ENCODE measurements at places on chromosomes 1 and 21. TPM values are rescaled to one million over a fixed set of nuclear protein-coding genes. Genes with fewer than 3 reads are reported as not detected.

Gene ZBED6
- total RNA-seq: 4.9 TPM

Gene ZNF644
- total RNA-seq: 38.8 TPM

DNA sequence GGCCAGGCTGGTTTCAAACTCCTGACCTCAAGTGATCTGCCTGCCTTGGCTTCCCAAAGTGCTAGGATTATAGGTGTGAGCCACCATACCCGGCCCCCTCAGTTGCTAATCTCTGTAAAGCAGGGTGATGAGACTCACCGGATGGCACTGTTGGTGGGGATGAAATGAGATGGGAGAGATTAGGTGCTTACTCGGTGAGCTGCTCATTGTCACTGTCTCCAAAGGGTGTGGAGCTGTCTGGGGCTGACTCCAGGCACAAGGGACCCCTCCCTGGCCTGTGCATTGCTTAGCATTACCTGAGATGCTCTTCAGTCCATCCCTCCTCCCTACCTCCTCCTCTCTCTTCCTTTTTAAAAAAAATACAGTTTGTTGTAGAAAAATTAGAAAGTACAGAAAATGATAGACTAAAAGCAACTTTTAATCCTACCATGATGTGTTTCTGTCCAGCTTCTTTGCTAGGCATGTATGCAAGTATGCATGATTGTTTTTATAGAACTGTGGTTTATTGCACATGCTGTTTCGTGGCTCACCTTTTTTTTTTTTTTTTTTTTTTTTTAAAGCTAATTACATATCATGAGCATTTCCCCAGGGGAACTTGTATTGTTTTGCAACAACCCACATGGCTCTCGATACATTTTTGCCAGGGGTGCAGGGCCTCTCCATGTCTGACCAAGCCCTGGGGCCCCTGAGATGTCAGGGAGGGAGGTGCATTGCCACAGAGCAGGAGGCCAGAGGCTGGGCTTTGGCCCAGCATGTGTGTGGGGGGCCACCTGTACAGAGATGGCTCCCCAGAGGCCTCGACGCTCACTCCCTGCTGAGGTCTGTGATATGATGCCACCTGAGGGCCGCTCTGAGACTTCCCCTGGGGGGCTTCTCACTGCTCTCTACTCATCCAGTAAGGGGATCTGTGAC is 55.4 kb downstream of the ARHGEF10L start:
- H3K27me3 ChIP-seq: no peaks in the 10 kb centered on the region
- H3K4me1 ChIP-seq: peaks cover 92% of the 10 kb centered on the region
- H3K36me3 ChIP-seq: peaks cover 33% of the 10 kb centered on the region
- no peak overlapping the region for H3K27ac ChIP-seq
- no peak overlapping the region for H3K4me3 ChIP-seq
- DNase-seq: no peak

DNA sequence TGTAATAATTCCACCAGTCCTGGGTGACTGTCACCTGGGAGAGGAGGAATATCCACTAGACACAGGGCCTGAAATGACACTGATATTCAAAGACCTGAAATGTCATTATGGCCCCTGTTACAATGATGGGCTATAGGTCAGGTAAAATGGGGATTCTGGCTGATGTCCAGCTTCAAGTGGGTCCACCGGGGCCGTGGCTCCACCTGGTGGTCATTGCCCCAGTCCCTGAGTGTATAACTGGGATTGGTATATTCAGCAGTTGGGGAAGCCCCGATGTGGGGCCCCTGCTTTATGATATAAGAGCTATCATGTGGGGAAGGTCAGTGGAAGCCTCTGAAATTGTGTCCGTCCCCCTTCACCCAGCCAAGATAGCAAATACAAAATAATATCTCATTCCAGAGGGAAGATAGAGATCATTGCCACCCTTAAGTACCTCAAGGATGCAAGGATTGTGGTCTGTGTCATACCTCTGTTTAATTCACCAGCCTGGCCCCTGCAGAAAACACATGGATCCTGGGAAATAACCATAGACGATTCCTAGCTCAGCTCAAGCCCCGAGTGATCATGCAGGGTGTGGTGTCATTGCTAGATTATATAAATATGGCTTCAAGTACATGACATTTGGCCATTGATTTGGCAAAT is 19.4 kb downstream of the PLEKHO1 start:
- DNase-seq: peak; percentile 73
- no peak overlapping the region for H3K4me3 ChIP-seq
- no peaks in the 10 kb centered on the region for H3K27me3 ChIP-seq
- no peak overlapping the region for H3K27ac ChIP-seq

DNA sequence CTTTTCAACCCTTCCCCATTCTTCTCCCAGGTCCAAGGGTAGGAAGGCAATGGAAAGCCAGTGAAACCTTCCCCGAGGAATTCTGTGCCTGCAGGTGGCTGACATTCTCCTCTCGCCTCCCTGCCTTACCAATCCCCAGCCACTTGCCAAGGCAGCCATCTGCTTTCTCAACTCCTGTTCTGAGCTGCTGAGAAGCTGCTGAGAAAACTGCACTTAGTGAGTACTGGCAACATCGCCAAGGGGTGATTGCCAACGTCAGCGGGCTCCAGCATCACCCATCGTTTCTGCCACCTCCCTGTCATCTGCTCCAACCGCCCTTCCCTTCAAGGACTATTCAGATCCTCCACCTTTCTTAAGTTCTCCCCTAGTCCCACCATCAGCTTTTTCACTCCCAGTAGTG is 106.0 kb downstream of the PTPRU start:
- no peaks in the 10 kb centered on the region for H3K27me3 ChIP-seq
- no peak for DNase-seq
- no peaks in the 10 kb centered on the region for H3K36me3 ChIP-seq
- H3K4me1 ChIP-seq: no peaks in the 10 kb centered on the region
- no peak overlapping the region for H3K4me3 ChIP-seq

Gene PSEN2
- total RNA-seq: 6.9 TPM

GRCh38 chr1:46081206-46081605 is 51.2 kb downstream of the PIK3R3 start:
- H3K4me1 ChIP-seq: no peaks in the 10 kb centered on the region
- no peak for DNase-seq
- no peaks in the 10 kb centered on the region for H3K27me3 ChIP-seq
- no peaks in the 10 kb centered on the region for H3K36me3 ChIP-seq
- no peak overlapping the region for H3K4me3 ChIP-seq

DNA sequence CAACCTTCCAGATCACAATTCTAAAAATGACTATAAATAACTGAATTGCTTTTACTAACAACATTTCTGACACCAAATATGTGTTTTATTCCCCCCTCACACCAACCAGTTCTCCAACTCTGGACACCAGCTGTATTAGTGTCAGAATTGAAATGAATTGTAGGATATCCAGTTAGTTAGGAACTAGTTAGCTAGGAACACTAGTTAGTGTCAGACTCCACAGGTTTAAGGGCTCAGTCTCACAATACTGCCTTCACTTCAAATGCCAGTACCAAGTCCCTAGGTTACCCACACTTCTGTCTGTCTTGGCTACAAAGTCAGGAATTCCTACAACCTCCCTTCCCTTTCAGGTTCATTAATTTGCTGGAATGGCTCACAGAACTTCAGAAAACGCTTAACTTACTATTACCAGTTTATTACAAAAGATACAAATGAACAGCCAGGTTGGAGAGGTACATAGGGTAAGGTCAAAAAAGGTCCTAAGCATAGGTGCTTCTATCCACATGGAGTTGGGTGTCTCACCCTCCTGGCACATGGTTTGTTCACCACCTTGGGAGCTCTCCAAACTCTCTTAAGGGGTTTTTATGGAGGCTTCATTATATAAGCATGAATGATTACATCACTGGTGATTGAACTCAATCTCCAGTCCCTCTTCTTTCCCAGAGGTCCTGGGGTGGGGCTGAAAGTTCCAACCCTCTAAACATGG is 4.2 kb downstream of the STXBP3 start:
- DNase-seq: no peak
- H3K27me3 ChIP-seq: no peaks in the 10 kb centered on the region
- no peak overlapping the region for H3K27ac ChIP-seq
- H3K4me3 ChIP-seq: no peak overlapping the region
- H3K4me1 ChIP-seq: peaks cover 3% of the 10 kb centered on the region

- no peak overlapping the region for H3K27ac ChIP-seq
- no peaks in the 10 kb centered on the region for H3K36me3 ChIP-seq
- no peak overlapping the region for H3K4me3 ChIP-seq
- H3K27me3 ChIP-seq: no peaks in the 10 kb centered on the region
These were observed 219.4 kb downstream of the LRRC40 start for GRCh38 chr1:69985901-69986439.

DNA sequence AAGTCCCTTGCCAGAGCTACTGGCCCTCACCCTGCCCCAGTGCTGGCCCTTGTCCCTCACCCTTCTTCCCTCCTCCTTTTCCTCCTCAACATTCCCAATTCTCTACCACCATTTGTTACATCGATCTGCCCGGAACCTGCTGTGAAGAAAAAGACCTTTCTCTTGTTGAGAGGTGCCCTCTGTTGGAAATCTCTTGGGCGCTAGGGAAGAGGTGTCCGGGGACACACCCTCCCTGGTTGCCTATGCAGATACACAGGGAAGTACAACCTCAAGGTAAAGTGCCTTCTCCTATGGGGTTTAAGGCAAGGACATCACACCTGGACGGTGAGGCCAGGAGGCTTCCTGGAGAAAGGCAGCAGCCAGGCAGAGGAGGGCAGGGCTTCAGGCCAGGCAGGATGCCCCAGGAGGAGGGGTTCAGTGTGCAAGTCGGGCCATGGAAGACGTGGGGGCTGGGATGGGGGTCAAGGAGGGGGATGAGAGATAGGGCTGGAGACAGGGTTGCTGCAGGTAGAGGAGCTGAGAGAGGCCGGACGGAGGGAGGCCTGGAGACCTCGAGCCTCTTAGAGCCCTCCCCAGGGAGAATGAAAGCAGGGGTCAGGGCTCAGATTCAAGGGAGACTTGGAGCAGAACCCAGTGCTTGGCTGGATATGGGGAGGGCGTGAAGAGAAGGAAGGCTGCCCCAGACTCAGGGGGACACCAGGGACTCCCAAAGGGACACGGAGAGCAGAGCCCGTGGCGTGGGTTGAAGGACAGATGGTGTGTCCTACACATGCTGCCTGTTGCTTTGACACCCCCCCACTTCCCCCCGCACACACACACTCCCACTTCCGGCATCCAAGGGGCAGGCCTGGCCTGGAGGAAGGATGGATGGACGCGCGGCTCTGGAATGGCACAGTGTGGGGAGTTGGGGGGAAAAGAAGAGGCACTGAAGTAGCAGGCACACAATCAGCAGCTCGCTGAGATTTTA is 44.5 kb downstream of the RIPK4 start:
- no peak for DNase-seq
- no peaks in the 10 kb centered on the region for H3K36me3 ChIP-seq
- no peaks in the 10 kb centered on the region for H3K4me1 ChIP-seq
- H3K4me3 ChIP-seq: no peak overlapping the region
- no peak overlapping the region for H3K27ac ChIP-seq
- no peaks in the 10 kb centered on the region for H3K27me3 ChIP-seq

Gene SHISA4
- total RNA-seq: 1.3 TPM

- no peaks in the 10 kb centered on the region for H3K27me3 ChIP-seq
- DNase-seq: no peak
- H3K27ac ChIP-seq: no peak overlapping the region
These were observed 2.1 kb downstream of the OTUD3 start for GRCh38 chr1:19884312-19884711.

DNA sequence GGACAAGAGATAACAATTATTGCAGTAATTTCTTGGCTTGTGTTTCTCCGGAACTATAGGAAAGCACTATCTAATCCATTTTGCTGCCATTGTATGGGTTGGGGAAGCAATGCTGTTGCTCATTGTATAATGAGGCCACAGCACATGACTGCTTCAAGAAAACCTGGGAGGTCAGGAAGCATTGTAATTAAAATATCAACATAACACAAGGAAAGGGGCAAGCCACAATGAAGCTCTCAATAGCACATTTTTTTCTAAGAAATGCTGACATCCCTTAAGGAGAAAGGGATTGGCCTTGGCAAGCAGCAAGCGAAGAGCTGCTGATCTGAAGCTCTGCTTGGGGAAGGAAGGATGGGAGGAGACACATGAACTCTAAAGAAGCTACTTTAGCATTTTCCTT is 44.0 kb downstream of the PLPP3 start:
- no peak overlapping the region for H3K4me3 ChIP-seq
- H3K27ac ChIP-seq: no peak overlapping the region
- H3K27me3 ChIP-seq: no peaks in the 10 kb centered on the region
- H3K36me3 ChIP-seq: no peaks in the 10 kb centered on the region
- peaks cover 4% of the 10 kb centered on the region for H3K4me1 ChIP-seq
- DNase-seq: no peak

Gene USH2A
- 1.0 TPM for total RNA-seq

Gene EPHA10
- total RNA-seq: 0.09 TPM

DNA sequence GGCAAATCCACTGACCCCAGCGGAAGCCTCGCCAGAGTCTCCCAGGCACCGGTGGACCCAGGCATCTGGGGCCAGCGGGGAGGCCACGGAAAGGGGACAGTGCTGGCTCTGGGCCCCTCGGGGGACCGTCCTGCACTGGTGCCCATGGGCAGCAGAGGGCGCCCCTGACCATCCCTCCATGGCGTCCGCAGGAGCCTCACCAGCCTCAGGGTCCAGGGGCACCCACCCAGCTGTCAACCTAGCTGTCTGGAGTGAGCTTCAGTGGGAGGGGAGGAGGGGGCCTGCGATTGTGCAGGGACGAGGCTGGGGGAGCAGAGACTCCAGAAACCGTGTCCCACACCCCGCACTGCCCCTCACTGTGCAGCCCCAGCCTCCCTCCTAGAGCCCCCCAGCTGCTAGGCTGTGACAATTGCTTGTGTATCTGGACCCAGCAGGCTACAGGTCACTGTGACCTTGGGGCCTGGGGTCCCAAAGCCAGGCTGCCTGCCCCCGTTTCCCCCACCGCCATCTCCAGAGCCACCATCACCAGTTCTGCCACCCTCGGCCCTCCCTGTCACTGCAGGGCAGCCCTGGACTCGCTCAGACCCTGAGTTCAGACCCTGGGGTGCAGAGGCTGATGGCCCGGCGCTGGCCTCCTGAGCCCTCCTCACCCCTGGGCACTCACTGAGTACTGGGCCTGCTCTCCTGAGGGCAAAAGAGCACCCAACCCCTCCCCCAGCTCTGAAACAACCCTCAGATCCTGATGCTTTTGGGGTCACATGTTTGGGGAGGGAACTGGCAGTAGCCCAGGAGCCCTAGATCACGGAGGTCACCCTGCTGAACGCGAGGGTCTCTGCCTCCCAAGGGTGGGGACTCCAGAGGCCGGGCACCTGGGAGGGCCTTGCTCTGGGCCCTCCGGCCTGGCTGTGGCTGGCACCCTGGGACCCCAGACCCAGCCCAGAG is 10.6 kb upstream of the COL6A1 start:
- DNase-seq: peak; percentile 66
- H3K4me1 ChIP-seq: peaks cover 20% of the 10 kb centered on the region

DNA sequence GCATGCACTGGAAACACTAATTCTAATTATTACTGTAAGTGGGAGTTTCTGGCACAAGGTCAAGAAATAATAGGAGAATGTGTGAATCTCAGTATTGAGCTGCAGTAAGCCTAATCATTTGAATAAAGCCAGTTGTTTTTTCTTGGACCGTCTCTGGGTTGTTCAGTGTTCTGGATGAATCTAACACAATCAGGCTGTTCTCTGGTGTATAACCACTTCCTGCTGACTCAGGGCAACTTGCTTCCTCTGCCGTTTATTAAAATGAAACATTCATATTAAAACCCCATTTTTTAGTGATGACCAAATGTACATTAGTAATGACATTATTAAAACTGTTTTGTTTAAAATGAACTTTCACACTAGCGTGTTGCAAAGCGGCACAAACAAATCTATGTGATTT is 273.1 kb upstream of the SNX7 start:
- peaks cover 1% of the 10 kb centered on the region for H3K4me1 ChIP-seq
- DNase-seq: no peak
- no peak overlapping the region for H3K27ac ChIP-seq
- H3K4me3 ChIP-seq: no peak overlapping the region
- no peaks in the 10 kb centered on the region for H3K36me3 ChIP-seq

GRCh38 chr1:52328615-52329014 is 37.4 kb downstream of the CC2D1B start:
- no peak overlapping the region for H3K27ac ChIP-seq
- H3K27me3 ChIP-seq: no peaks in the 10 kb centered on the region
- H3K4me1 ChIP-seq: no peaks in the 10 kb centered on the region
- H3K36me3 ChIP-seq: no peaks in the 10 kb centered on the region
- H3K4me3 ChIP-seq: no peak overlapping the region

Data from liver (tissue), 10 donors.